ENCODE measurements at places on chromosomes 13 and 19.

DNA sequence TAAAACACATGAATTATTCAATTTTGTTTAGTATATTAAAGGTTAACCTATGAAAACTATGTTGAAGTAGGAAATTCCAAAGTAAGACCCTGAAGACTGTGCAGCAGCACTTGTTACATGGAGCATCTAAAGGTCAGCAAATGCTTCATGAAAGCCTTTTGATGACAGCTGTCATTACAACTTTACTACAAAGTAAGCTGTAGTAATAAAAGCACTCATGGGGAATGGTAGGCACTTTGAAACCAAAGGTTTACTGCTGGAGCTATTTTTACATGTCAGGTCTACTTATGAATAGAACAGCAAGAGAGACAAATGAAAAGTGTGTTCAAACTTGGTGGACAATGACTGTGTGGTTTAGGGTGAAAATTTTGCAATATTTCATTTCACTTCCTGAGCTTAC is 672.5 kb upstream of the PCDH20 start:
- no peak for DNase-seq

- no peak for DNase-seq
Measured at GRCh38 chr13:25927932-25928331, 123.9 kb downstream of the SHISA2 start.

DNA sequence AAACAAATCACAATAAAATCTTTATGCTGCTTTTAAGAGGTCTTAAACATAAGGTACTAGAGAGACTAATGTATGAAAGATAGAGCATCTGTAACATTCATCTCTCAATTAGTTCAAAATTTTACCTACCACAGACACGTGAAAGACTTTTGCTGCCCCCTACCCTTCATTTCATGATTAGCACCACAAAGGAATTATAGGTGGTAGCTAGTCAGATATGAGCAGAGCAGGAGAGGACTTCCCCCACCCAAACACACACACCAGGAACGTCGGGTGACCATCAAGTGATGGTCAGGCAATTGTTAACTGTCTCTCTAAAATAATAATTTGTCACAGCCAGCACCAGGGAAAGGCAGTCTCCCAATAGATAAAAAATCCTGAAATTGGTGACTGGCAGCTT is 1531.7 kb upstream of the SPRY2 start:
- no peak for DNase-seq

DNA sequence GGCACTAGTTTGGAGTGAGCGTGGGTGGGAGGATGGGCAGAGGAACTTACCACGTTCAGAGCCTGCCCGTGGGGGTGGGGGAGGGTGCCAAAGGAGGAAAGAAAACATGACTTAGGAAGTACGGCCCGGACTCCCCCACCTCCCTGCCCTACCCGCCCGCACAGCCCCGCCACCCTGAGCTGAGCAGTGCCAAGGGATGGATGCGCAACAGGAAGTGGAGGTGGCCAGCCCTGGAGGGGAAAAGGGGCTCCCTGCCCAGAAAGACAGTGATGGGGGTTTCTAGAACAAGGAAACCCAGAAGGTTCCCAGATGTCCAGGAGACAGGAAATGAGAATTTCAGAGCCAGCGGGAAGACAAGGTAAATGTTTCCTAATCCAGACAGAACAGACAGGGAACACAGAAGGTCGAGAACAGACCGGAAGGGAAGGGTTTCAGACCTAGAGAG is 6.3 kb downstream of the TEAD2 start:
- no peak for DNase-seq

- DNase-seq = no peak
Measured at GRCh38 chr19:40279761-40280607, 5.2 kb downstream of the AKT2 start.

- DNase-seq = no peak
Measured at GRCh38 chr13:97076898-97077297, 82.6 kb upstream of the OXGR1 start.

DNA sequence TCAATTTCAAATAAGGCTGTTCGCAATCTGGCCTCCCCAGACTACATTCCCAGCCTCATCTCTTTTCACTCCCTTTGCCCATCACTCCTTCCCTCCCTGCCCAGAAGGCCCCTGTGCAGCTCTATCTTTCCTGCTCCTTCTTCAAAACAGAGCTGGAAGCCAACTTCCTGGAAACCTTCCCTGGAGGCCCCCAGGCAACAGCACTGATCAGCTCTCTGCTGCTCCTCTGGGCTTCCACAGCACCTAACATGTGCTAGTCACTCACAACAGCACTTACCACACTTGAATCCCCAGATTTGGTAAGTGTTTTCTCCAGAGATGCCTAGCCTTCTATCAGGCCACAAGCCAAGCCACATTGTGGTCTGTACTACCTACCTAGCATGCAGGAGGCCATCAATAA is 9.5 kb downstream of the SMAD9 start:
- DNase-seq = no peak

DNA sequence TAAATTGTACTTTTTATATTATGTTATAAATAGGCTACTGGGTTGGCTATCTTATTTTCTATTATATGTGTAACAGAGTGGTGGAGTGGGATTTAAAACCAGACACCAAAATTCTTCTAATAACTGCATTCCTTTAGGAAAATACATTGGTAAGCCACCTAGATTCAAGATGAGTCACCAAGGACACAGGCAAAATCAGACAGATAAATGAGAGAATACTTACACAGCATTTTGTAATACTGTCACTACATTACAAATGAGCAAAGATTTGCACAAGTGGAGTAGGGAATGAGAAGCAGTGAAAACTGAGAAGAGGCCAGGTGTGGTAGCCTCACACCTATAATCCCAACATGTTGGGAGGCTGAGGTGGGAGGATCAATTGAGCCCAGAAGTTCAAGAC is 6.2 kb upstream of the SPART start:
- no peak for DNase-seq

GRCh38 chr13:24668511-24668910 is 11.7 kb upstream of the ATP12A start:
- DNase-seq = no peak

GRCh38 chr13:80290591-80290990 is 50.3 kb downstream of the SPRY2 start:
- DNase-seq = no peak

DNA sequence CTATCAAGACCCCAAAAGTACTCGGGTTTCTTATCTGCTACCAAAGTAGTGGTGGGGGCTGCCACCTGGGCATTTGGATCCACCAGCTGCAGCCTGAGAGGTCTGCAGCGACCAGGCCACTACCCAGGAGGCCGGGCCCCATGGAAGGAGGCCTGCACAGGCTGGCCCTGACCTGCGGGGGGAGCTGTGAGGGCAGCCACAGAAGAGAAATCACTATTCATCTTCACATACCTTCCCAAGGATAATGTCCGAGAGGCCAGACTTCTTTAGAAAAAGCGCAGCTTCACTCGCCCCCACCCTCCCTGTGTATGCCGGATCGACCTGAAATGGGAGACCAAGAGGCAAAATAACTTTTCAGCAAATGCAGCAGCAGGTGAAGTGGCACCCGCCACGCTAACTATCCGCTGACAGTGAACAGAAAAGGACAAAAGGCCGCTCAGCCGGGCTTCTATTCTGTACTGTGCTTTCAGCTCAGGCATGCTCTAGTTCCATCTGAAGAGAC is 30.1 kb downstream of the EPS15L1 start:
- DNase-seq = no peak

DNA sequence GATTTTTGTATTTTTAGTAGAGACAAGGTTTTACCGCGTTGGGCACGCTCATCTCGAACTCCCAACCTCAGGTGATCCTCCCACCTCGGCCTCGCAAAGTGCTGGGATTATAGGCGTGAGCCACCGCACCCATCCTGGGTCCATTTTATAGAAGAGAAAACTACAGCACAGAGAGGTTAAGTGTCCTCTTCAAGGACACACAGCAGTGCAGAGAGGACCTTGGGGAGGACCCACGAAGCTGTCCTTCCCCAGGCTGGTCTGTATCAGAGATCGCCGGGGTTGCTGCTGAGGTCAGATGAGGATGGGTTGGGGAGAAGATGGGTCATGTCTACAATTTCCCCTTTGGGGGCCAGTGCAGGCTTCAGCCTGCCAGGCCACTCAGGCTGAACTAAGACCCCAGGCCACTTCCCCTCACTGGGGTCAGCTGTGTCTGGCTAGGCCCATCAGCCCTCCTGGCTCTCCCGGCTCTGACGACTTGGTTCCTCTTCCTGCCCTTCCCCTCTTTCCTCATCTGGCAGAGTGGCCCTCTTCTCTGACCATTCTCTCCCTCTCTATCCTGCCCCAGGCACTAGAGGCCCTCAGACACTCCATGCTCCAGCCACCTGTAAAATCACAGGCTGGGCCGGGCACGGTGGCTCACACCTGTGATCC is 9.6 kb downstream of the MYO1F start:
- DNase-seq = no peak

GRCh38 chr19:907183-907853 is 5.7 kb downstream of the R3HDM4 start:
- DNase-seq = no peak

DNA sequence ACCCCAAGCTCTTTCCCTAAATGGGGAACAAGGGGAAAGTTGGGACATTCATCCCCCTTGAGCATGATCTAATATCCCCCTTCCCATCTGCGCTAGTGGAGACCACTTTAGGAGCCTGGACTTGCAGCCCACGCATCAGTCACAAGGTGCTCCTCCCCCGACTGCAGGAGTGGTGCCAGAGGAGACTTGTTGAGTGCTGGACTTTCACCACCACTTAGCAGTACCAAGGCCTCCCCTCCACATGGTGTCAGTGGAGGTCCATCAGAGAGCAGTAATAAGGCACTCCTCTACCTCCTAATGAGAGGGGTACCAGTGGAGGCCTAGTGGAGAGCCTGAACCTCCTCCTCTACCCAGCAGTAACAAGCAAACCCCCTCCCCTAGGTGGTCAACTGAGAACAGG is 22.5 kb downstream of the CAB39L start:
- DNase-seq = no peak

DNA sequence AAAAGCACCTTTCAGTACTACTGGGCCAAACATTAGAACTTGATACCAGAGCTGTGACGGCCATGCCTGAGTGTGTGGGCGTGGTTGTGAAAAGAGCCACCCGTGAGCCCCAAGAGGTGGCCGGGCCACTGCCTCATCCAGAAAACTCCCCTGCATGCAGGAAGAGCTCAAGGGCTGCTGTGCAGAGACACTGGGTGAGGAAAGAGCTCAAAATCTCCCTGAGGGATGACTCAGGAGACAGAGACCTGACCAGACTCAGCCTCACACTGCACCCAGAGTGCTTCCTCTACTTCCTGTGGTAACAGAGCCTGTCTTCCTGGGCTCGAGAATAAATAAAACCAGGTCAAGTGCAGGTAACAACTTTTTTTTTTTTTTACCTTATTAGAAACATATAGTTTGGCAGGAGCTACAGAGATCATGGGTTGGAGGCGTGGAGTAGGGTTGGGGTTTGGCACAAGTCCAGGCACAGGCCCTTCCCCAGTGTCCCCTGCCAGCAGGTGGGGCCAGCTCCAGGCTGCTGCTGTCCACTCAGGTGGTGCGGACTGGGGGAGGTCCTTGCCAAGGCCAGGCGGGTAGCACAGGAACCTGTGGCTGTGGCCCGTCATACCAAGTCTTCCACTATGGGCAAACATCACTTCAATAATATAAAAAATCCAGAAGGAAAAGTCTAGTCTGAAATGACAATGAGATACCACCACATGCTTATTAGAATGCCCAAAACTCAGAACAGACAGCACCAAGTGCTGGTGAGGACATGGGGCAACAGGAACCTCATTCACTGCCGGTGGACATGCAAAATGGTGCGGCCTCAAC is 25.5 kb downstream of the ELL start:
- no peak for DNase-seq

DNA sequence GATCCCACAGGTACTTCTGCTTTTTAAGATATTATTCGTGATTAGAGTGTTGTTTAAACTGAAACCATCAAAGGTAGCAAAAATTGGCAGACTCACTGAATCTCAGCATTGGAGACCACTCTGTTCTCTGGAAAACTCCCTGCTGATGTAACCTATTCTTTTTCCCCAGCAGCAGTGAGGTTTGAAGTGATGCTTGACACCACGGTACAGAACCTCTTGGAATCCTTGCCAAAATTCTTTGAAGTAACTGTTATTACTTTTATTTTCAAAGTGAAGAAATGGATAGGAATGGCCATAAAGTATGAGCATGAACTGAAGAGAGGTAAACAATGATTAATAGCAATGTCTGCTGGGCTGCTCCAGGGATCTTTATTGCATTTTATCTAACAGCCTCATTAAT is 66.4 kb upstream of the KL start:
- no peak for DNase-seq

GRCh38 chr13:32895296-32895695 is 120.9 kb upstream of the KL start:
- no peak for DNase-seq

DNA sequence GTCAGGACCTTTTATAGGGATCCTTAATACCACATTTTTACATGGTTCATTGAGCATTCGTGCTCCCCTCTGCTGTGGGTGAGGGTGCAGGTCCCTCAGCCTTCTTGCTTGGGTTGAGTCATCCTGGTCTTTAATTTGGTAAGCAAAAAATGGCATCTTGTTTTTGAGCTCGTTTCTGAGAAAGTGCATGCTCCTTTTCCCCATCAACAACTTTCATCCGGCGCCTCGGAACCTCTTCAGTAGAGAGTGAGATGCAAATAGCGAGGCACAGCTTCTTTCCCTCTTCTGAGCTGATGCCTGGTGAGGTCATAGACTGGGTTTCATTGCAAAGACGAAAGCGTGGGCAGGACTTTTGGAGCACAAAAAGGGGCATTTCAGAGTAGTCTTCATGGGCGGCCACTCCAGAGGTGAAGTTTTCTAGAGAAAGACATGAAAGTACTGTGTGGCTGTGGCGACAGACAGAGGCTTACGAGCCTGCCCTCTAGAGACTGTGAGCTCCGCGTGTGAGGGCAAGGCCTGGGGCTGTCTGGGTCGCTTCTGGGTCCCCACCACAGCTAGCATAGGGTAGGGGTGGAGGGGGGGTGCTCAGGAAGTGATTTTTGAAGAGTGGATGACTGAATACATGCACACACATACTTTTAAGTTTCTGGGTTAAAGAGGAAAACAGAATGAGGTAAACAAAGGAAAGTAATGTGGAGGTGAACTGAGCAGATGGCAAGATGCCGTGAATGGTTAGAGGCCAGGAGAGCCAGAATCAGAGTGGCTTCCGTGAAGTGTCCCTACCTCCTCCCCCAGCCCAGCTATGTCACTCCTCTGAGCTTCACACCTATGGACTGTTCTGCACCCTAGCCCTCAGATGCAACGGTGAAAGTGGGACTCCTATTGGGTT is 44.3 kb downstream of the BBC3 start:
- no peak for DNase-seq

DNA sequence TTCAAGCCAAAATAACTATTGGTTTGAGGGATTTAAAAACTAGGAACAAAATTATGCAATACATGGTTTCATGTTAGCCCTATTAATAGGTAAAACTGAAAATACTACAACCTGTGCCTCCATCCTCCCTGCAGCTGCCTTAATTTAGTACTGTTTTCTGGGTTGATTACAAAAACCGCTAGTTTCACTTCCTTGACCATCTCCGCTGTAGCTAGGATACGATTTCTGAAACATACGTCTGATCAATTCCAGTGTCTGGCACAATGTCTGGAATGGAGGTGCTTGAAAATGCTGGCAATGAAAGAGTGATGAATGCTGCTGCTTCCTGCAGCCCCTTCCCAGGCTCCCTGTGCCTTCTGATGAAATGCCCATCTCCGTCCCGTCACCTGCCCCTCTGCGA is 273.5 kb downstream of the SHISA2 start:
- DNase-seq = no peak

Measured in ascending aorta (tissue), 2 donors.